Tongue (tissue), 3 donors: ENCODE measurements at places on chromosomes 3 and 15. TPM values are rescaled to one million over a fixed set of nuclear protein-coding genes. Genes with fewer than 3 reads are reported as not detected.

DNA sequence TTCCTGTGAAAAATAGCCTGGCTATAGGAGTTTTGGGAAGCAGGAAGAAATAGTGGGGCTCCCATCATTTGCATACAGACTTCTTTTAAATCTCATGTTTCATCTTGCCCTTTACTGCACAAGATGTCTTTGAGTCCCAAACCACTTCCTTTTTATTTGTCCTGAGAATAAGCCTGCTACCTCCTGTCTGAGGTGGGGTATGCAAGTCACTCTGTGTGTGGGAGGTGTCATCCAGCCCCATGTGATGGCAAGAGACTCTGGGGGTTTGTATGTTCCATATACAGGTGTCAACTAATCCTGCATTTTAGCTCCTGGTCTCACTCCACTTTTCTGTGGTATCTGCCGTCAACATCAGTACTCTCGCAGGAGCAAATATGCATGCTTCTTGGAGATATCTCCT is 102.0 kb downstream of the OTOL1 start:
- DNase-seq, result no peak

GRCh38 chr15:78796510-78796909 is 14.8 kb downstream of the ADAMTS7 start:
- DNase-seq, result no peak

GRCh38 chr15:42032376-42033213 is 11.8 kb upstream of the PLA2G4E start:
- no peak for DNase-seq

- DNase-seq, result peak; percentile 86
These were observed 106.4 kb upstream of the RPL32 start for GRCh38 chr3:12947504-12948369.

DNA sequence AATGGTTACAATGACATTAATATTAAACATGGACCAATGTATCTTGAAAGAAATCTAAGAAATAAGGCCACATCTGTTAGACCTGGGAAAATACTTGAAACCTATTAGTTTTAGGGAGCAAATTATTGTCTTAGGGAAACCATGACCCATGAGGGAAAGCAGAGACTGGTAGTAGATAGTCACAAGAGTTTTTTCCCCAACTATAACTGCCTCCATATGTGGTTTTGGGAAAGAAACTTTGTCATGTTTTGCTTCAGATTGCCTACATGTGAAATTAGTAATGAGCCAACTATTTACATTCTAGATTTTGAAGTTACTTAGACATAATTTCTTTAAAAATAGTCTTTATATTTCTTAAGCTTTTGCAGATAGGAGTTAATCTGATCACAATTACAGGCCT is 474.9 kb downstream of the ROBO2 start:
- no peak for DNase-seq

DNA sequence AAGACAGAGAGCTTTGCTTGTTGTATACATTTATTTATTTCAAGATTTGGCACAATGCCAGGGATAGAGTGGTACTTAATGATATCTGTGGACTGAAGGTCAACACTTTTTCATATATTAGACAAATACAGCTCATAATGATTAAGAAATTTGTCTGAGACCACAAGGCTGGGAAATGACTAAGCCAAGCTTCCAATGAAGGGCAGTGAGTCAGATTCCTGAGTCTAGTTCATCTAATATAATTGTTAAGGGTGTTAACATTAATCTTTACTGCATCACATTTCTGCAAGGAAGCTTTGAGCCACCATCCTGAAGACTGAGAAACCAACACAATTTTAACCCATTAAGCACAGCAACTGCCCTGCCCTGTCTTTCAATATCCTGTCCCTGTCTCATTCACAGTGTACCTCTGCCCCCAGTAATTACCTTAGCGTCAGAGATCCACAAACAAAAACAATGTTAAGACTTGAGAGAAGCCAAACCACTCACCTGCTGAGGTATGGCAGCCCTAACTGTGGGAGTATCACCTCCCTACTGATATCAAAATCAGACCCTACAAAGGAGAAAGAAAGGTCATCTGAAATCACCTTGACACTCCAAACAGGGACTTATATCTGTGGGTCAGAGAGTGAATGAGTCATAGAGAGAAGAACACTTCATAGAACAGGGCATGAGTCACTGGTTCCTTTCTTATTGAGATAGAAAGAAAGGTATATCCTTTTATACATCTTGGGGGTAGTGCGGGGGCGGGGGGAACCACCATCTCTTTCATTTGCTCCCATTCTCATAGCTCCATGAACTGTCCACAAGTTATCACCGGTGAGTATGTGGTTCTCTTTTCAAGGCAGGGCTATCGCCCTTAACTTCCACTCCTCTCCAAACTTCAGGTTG is 74.7 kb downstream of the MAGI1 start:
- no peak for DNase-seq

GRCh38 chr15:78866803-78867202 is 5.9 kb upstream of the MORF4L1 start:
- no peak for DNase-seq

- peak; percentile 85 for DNase-seq
These were observed 10.3 kb downstream of the GPR156 start for GRCh38 chr3:120274739-120275167.

DNA sequence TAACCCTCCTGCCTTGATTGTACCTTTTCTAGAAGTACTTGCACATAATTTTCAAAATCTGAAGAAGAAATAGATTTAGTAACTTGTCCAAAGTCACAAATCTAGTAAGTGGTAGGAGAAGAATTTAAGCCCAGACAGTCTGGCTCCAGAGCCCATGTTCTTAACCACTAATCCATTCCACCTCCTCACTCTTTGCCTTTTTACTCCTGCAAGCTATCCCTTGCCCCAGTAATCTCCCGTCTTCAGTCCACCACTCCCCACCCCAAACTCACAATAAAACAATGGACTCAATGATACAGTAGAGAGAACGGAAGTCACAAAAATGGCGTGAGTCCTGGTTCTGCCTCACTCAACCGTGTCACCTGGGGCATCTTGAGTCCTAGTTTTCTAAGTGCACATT is 48.7 kb downstream of the SETMAR start:
- DNase-seq, result no peak

GRCh38 chr3:126460381-126460780 is 15.3 kb downstream of the ZXDC start:
- DNase-seq, result no peak

DNA sequence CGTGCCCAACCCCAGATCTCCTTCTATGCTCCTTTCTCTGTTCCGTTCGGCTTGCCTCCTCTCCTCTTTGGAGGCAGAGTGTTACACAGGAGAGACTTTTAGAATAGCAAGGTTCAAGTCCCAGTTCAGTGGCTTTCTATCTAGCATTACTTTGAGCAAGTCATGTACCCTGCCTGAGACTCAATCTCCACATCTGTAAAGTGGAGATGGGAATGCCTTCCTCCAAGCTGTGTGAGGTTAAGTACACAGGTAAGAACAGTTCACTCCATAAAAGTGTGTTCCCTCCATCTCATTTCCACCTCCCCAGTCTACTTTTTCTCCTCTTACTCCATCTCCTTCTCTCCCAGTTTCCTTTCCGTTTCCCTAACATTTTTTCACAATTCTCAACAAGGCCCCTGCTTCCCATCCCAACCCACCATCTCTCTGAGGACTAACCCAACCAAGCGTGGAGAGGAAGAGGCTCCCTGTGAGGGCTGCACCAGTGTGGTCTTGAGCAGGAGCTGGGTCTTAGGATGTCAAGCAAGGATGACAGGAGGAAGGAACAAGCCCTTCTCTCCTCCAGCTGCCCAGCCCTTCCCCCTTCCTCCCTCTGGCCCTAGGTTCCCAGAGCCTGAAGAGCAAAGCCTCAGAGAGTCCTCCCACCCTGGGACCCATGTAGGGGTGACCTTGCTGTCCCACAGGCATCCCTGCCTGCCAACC is 6.4 kb downstream of the ATP8B4 start:
- no peak for DNase-seq

GRCh38 chr3:123328851-123329635 is 119.8 kb downstream of the ADCY5 start:
- peak; percentile 86 for DNase-seq

DNA sequence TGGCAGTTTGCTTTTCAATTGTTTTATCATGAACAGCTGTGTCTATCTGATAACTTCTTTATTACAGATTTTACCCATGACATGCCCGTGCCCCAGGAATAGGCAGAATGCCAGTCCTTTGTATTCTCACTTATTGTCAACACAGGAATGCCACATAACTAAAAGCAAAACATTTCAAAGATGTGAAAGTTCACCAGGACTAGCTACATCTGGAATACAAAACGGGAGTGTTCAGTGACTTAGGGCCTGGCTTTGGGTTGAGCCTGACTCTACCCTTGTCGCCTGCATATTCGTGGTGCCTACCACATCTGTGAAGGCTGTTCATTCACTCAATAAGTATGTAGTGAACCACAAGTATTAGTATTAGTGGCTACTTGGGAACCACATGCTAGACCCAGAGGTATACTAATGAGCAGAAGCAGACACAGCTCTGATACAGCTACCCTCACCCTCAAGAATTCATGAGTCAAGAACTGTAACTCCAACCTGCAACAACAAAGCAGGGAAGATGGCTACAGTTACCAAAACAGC is 2.9 kb downstream of the TNFSF10 start:
- no peak for DNase-seq

GRCh38 chr15:64443747-64444621 is 16.4 kb upstream of the ZNF609 start:
- peak; percentile 37 for DNase-seq

DNA sequence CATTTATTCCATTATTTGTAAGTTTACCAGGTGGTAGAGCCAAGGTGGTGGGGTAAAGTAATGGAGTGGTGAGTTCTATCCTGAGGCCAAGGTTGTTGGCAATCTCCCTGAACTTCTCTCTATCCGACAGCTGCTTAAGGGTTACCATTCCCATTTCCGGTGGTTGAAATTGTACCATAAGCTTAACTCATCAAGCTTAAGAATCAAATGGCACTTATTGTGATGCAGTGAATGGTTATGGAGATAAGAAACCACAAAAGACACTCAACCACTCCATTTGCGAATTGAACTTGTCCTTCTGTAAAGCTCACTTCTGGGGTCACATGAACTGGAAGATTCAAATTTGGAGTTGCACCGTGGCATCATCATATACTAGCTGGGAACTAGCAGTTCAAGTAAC is 287.4 kb upstream of the SLCO3A1 start:
- no peak for DNase-seq

DNA sequence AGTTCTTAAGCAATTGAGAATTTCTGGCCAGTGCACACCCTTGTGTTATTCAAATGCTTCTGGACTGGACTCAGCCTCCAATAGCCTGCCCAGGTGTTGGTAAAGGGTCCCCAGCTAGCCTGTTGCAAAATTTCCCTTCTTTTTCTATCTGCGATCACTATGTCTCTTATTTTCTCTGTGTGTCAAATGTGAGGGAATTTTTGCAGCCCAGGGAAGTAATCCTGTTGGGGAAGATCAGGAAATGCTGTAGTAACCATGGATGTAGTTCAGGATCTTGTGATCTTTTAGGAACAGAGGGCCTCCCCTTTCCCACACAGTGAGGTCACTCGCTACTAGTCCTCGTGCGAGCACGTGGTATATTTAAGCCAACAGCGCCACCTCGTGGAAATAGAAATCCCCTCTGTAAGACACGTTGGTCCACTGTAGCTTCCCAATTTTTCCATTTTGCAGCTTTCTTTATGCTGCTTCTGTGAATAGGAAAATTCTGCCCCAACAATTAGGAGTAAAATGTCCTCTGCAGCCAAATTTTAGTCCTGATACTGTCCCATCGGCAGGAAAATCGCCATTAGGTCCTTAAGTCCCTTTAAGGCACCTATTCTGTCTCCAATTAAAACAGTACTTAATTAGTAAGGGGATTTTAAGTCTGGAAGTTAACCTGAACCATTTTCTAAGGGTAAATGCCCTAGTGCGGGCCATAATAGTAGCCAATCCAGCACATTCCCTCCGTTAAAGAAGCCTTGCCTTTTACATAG is 4.0 kb upstream of the SMCO1 start:
- DNase-seq, result no peak

GRCh38 chr3:177190756-177191681 is 6.3 kb downstream of the TBL1XR1 start:
- peak; percentile 52 for DNase-seq

GRCh38 chr3:102178817-102179216 is 256.0 kb upstream of the ZPLD1 start:
- DNase-seq, result no peak

DNA sequence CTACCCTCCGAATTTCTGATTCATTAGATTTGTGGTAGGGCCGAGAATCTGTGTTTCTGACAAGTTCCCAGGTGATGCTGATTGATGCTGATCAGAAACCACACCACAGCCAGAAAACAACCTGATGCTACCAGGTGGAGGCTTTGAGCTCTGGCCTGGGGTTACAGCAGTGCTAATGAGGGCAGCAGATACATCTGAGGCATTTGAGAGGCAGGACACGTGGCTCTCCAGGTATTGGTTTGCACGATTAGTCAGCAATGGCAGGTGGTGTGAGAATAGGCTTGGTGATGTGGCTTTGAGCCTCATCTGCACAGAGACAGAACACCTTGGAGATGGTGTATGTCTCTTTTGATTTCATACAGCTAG is 78.8 kb upstream of the THBS1 start:
- DNase-seq, result no peak

DNA sequence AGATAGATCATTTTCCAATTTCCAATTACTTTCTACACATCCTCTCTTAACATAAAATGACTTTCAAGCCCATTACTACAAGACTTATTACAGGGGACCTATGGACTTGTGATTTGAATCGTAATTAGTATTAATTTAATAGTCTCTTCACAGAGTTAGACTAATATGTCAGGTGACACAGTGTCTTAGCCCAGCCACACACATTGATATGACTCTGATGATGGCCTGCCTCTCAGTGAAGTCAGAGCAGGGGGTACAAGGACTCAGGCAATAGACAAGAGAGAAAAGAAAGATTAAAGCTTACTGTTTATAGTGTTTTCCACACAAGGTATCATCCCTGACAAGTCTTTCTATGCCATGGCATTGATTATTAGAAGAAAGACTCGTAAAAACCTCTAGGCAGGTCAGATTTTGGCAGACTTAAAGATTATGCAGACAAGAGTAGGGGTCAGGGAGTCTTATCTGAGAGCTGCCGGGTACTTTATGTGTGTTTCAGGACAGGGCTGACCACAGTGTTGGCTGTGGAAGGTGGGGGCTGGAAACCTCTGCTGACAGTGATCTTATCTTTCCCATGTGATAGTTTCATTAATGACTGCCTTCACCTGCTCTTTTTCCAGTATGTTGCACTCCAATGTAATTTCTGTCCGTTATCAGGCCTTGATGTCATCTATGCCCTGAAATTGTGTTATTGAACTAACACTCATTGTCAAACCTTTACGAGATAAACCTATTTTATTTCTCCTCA is 50.1 kb downstream of the B3GALNT1 start:
- no peak for DNase-seq

GRCh38 chr15:76196269-76197231 is 114.7 kb downstream of the ETFA start:
- DNase-seq, result peak; percentile 49

Gene SIDT1
- total RNA-seq, result 3.1 TPM

Gene CCDC13
- total RNA-seq, result 1.1 TPM

Gene P2RY1
- total RNA-seq, result 16.9 TPM

Gene ERICH6
- not detected for total RNA-seq

Gene PLA2G4F
- 1.5 TPM for total RNA-seq

Gene CLDN1
- 17.7 TPM for total RNA-seq

Gene MAP3K13
- total RNA-seq, result 20.8 TPM

Gene TRMT10C
- total RNA-seq, result 34.4 TPM

Gene C3orf20
- not detected for total RNA-seq

Gene SLC7A14
- 0.10 TPM for total RNA-seq
